Activated T-cell treated with anti-CD3 and anti-CD28 coated beads for 24 hours (primary cell): ENCODE measurements at places on chromosomes 11 and 22.

DNA sequence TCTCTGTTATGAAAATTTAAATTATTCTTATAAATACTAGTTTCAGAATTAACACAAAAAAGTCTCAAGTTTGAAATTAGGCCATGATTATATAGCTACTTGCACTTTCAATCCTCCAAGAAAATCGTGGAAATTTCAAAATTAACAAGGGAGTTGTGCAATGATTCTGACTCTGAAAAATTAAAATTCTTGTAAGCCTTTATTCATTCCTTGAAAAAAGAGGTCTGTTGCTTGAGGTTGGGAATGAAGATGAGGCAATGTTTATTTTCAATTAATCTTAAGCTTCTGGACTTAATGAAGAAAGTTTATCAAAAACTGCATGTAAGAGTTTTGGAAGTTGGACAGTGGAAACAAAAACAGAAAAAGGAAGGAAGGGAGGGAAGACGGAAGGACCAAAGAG is 128.2 kb upstream of the FIBIN start:
- DNase-seq, result no peak

GRCh38 chr11:10454878-10455631 is at the start of gene AMPD3:
TSS of gene AMPD3 (plus strand) at chr11:10455264. CDS start at chr11:10461520, 6,256 bp downstream.
- peak; percentile 8 for DNase-seq

GRCh38 chr11:108947654-108948570 is 283.0 kb downstream of the DDX10 start:
- DNase-seq, result no peak

GRCh38 chr11:2419638-2420501 is 19.3 kb downstream of the TSSC4 start:
- peak; percentile 36 for DNase-seq

- no peak for DNase-seq
Measured at GRCh38 chr22:37414288-37414687, 13.0 kb downstream of the ELFN2 start.

- no peak for DNase-seq
Measured at GRCh38 chr22:37659066-37659896, 758 bp downstream of the PDXP start.

DNA sequence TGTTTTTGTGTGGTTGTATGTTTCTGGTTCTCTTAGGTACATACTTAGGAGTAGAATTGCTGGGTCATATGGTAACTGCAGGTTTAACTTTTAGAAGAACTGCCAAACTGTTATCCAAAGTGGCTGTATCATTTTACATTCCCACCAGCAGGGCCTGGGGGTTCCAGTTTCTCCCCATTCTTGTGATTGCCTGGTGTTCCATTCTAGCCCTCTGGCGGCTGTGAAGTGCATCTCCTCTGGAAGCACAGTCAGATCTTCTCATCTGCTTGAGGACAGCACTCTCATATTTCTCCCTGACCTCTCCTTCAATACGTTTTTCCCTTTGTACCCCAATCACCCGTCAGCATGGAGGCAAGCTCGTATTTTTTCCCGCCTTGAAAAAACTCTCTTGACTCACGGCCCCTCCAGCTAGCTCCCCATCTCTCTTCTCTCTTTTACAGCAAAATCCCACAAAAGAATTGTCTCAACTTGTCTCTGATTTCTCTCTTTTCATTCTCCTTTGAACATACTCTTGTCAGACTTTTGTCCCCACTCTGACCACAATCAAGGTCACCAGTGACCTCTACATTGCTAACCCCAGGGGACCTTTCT is 56.8 kb upstream of the THY1 start:
- DNase-seq, result no peak

DNA sequence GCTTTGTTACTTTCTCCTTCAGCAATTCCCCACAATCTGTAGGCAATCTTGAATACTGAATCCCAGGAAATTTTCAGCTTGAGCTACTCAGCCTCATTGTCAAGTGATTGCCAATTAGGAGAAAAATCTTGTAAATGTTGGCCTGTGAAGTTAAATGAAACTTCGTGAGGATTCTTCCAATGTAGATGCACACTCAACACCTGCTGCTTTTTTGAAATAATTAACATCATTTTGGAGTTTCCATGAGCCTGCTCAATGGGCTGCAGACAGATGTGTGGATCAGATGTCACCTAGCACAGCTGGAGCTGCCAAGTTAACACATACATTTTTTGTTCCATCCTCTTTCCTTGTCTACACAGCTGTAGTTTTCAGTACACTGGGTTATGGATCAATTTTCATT is 645.6 kb upstream of the LUZP2 start:
- DNase-seq, result no peak

GRCh38 chr22:21055880-21056319 is 10.2 kb downstream of the LRRC74B start:
- no peak for DNase-seq

DNA sequence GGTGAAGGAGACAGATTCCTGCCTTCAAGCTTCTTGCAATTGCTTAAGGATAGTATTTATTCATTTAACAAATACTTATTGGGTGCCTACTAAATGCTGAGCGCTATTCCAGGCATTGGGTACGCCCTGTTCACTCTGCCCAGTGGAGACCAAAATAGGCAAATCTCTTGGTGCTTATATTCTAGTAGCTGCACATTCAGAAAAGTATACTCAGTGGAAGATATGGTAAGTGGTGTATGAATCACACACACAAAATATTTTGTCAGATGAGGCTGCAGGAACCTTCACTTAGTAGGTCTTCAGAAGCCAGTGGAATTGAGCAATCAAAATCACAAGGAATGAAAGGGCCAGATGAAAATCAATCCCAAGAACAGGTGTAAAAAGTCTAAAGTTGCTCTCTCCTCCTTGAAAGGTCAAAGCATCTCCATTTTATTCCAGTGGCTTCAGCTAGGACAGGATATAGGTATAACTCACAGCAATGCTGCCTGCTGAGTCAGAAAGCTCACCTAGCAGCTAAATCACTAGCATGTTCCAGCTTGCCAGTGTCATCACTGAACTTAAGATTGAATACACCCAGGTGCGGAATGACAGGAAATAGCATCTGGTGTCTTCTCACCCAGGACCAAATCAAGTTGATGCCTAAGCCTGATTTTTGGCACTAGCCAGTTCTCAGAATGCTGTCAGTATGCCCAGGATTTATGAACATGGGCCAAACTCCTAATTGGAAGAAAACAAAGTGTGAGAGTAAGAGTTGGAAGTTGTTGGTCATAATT is 83.9 kb downstream of the AMOTL1 start:
- no peak for DNase-seq

DNA sequence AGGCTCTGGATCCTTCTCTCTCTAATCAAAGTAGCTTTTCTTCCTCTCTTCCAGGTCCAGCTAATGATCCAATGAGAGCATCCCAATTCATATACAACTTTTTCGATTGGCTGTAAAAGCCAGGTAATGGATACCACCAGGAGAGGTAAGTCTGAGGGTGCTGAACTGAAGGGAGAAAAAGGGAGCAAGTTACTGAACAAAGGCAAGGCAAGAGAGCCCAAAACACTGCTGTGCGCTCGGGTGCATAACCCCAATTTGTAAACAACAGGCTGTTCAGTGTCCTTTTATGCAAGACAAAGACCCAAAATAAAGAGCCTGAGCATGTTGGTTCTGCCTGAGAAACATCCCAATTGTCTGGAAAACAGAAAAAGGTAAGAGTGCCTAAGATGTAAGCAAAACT is 260.1 kb downstream of the DCDC1 start:
- DNase-seq, result no peak

DNA sequence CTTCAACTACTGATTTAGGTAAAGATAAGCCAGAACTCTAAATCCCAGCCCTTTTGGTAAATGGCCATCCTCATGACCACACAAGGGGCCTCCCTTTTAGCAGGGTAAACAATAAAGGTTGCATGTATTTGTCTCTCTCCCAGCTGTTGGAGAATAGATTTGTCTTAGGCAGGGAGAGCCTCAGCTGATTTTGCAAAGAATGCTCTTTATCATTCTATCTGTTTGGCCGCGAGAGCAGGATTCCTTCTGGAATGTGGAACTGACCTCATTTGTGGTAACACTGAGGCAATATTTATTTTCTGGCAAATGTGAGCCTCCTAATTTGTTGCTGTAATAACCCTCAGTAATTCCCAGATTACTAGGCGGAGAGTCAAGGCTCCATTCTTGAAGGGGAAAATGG is 15.3 kb downstream of the PTS start:
- DNase-seq, result no peak

- DNase-seq, result no peak
Measured at GRCh38 chr22:20636945-20637344, 129.5 kb downstream of the MED15 start.

DNA sequence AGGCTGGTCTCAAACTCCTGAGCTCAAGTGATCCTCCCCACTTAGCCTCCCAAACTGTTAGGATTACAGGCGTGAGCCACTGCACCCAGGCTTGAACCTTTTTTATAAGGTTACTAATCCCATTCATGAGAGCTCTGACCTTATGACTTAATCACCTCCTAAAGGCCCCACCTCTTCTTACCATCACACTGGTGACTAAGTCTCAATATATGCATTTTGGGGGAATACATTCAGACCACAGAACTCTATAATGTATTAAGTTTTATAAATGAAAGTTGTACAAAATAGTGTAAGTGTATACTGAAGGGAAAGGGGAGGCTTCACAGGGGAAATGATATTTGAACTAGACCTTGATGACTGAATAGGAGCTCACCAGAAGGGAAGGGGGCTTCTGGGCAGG is 28.4 kb upstream of the RBFOX2 start:
- no peak for DNase-seq

GRCh38 chr11:19814421-19814820 is 101.8 kb downstream of the NAV2 start:
- no peak for DNase-seq

- no peak for DNase-seq
Measured at GRCh38 chr11:103994094-103994493, 42.3 kb upstream of the DDI1 start.

- DNase-seq, result no peak
Measured at GRCh38 chr11:85809191-85809590, 1.8 kb downstream of the SYTL2 start.

GRCh38 chr11:29324328-29324727 is 692.5 kb downstream of the KCNA4 start:
- DNase-seq, result no peak

DNA sequence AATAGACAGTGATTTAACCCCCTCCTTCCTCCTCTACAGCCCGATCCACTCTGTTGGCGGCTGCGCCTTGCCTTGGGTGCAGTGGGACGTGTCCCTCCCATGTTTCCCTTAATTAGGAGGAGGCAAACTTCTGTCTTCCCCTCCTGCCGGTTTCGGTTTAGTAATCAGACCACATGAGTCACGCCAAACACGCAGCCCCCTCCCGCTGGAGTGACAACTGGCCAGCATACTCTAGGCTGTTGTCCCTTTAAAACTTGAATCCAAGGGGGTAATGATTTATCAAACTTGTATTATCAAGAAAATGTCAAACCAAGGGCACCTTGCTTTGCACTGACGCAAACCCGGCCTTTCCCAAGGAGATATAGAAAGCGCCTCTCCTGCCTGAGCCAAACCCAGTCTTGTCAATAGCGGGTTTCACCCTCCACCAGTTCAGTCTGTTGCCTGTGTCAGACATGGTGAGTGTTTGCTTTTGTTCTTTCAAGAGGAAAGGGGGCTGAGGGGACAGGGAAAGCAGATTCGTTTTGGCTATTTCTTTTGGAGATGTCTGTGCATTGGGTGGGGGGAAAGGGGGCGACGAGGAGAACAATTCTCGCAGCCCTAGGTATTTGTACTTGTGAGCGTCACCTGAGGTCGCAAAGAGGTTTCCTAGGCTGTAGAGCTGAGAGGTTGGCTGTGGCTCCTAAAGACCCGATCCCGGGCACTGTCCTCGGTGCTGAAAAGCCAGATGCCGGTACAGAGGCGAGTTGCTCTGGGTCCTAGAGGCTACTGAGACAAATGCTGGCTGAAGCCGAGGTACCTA is at the start of gene SLC6A5:
Gene SLC6A5, plus strand, starts transcription at position 388 of the 799 bp plus-strand sequence. Its CDS starts 65 bp downstream, at position 453.
- DNase-seq, result no peak

GRCh38 chr11:28730336-28730735 is 622.1 kb downstream of the METTL15 start:
- no peak for DNase-seq

DNA sequence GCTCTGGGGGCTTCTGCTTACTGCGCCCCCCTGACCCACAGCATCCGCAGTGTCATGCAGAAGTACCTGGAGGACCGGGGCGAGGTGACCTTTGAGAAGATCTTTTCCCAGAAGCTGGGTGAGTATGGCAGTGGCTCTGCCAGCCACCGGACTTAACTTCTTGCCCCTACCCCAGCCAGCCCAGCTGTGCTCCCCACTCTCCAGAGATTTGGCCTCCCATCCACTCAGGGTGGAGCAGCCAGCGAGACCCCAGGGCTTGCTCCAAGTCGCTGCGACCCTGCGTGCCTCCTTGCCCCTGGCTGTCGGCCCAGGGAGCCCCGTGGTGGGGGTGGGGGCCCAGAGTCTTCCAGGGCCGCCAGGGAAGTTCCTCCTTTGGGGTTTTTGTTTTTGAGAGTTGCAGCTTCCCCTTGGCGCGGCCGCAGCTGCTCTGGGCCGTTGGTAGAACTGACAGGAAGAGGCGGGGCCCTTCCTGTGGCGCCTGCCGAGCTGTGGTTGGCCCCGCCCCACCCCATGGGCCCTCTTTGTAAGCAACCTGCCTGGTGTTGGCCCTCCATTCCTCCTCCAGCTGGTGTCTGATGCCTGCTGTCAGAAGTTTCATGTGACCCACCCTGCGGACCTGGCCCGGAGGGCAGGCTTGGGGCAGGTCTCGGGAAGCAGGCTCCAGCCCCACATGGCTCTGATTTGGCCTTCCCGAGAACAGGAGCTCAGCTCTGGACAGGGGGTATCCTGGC is 11.1 kb downstream of the GRK2 start:
- peak; percentile 86 for DNase-seq

DNA sequence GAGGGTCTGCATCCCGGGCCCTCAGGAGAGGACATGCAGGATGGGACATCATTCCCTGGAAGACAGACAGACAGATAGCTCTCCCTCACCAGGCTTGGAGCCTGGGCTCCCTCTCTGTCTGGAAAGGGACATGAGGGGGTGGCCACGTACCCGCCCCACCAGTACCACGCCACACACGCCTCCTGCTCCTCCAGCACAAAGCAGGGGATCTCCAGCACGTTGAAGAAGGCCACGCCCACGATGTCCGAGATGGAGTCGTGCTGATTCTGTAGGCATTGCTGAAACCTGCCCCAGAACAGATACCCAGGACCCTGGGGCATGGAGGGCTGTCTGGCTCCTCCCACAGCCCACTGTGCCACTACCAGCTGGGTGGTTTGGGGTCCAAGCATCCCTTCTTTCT is 2.2 kb downstream of the PLA2G3 start:
- DNase-seq, result no peak

- no peak for DNase-seq
Measured at GRCh38 chr11:8234425-8234821, 29.3 kb downstream of the LMO1 start.

GRCh38 chr22:28497188-28497587 is 182.5 kb downstream of the TTC28 start:
- no peak for DNase-seq

GRCh38 chr11:65083134-65083833 is 556 bp downstream of the CDCA5 start:
- no peak for DNase-seq

GRCh38 chr22:35629406-35630216 is 12.5 kb upstream of the MB start:
- DNase-seq, result peak; percentile 30

- no peak for DNase-seq
Measured at GRCh38 chr11:79440571-79441460, at the start of gene TENM4. TSS of gene TENM4 (minus strand) at chr11:79441030. CDS start at chr11:79069944, 371,086 bp downstream.
